Mesangial cell (primary cell): ENCODE measurements at places on chromosomes 7 and 10. TPM values are rescaled to one million over a fixed set of nuclear protein-coding genes. Genes with fewer than 3 reads are reported as not detected.

The FAM131B gene
- 0.33 and 2.2 TPM in 2 replicates for total RNA-seq

The CALHM3 gene
- total RNA-seq: not detected in 2 replicates

The COL13A1 gene
- total RNA-seq: 2.3 and 7.3 TPM in 2 replicates

The MEOX2 gene
- total RNA-seq: 0.13 TPM in 1 of 2 replicates, not detected in the other

The BCAP29 gene
- 23.8 and 40.9 TPM in 2 replicates for total RNA-seq

The C1QL3 gene
- under 0.01 and 0.13 TPM in 2 replicates for total RNA-seq

The CYP2C19 gene
- total RNA-seq: not detected in 2 replicates

The GPER1 gene
- total RNA-seq: 2.6 and 2.9 TPM in 2 replicates

The PTN gene
- total RNA-seq: 11.6 and 13.8 TPM in 2 replicates
